ENCODE measurements at places on chromosomes 5 and 9.

- DNase-seq: no peak
Observed at GRCh38 chr5:143056339-143056704, 286.1 kb downstream of the ARHGAP26 start.

DNA sequence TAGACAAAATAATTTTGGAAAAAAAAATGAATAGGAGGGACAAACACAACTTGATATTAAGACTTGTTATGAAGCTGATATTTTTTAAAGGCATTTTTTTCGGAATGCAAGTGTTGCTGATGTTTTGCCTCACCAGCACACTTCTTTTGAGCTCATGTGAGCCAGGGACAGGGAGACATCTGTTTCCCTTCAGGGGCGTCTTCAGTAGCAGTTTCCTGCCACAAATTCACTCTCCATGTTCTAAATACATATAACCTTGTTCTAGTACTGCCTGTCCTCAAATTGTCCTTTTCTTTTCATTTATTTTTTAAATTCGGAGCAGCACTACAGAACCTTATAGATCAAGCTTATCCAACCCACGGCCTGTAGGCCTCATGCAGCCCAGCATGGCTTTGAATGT, 316.0 kb upstream of the PAPPA start:
- no peak for DNase-seq

DNA sequence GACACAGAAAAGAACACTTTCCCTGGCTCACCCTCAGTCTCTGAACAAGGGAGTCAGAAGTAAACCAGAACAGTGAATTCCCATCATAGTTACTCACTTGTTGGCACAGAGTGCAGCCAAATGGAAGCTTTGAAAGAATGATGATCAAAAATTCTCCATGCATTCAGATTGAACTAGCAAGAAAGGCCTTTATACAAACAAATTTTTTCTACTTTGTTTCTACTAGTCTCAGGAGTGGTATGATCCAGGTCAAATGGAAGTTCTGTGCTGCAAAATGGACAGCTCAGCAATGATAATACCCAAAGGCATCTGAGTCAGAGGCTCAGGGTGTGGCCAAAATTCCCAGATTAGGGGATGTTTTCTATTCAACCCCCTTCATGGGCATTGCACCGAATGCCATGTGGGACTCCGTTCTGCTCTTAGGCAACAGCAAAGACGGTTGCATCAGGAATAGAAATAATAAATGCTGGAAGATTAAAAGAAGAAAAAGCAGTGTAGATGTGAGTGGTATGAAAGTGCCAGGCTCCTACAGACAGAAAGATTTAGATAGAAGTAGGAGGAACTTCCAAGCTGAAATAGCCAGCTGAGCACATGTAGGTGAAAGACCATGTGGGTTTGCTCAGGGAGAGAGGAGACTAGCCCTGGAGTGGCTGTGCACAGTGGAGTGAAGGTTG, 24.0 kb upstream of the ASPN start:
- DNase-seq: no peak

- DNase-seq: no peak
Observed at GRCh38 chr9:88092797-88093331, 45.4 kb downstream of the SPATA31C2 start.
